Omental fat pad (tissue), 4 donors: ENCODE measurements at places on chromosomes 5 and 9. TPM values are rescaled to one million over a fixed set of nuclear protein-coding genes. Genes with fewer than 3 reads are reported as not detected.

The LURAP1L gene
- 9.7 TPM for total RNA-seq

The NMUR2 gene
- not detected for total RNA-seq

DNA sequence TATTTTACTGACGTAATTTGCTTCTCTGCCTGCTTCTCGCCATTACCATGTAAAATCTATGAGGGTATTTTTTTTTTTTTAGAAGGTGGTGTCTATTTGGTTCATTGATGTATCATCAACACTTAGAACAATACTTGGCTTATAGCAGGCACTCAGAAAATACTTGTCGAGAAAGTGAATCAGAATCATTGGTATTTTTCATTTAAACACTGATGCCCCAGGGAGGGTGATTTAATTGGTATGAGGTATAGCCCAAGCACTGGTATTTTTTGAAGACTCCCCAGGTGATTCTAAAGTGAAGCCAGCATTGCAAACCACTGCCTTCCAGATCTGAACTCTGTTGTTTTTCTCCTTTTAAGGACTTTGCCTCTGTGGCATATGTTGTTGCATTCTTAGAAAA lies 16.6 kb downstream of the PDZD2 start:
- DNase-seq = no peak

DNA sequence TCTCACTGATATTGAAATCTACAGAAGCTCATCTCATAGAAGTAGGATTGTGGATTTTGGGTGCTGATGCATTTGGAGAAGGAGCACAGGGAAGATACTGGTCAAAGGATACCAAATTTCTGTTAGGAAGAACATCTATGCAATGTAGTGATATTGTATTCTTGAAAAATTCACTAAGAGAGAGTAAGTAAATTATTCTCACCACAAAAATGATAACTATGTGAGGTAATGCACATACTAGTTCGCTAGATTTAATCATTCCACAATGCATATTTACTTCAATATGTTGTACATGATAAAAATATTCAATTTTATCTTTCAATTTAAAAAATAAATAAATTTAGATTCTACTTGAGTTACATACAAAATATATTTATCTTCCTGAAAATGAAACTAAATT lies 2040.5 kb upstream of the C9orf72 start:
- no peak for DNase-seq

DNA sequence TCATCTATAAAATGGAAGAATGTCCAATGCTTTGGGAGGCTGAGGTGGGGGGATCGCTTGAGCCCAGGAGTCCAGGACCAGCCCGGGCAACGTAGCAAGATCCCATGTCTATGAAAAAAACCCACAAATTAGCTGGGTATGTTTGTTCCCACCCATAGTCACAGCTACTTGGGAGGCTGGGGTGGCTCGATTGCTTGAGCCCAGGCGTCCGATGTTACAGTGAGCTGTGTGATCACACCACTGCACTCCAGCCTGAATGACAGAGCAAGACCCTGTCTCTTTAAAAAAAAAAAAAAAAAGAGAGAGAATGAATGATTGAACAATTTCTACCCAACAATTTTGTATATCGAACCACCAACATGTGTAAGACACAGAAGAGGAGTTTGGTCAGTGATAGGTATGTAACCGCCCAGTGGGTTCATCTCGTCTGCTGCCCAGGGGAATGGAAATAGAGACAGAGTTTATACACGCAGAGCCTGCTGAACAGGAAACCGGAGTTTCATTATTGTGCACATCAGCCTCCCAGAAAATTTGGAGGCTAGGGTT lies 26.2 kb upstream of the ERGIC1 start:
- no peak for DNase-seq
